ENCODE measurements at places on chromosomes 13 and 19. TPM values are rescaled to one million over a fixed set of nuclear protein-coding genes. Genes with fewer than 3 reads are reported as not detected.

Gene PAF1
- 31.7 TPM for total RNA-seq

Gene PLVAP
- 1,569 TPM for total RNA-seq

Gene FCGBP
- total RNA-seq, result 1.8 TPM

Gene GARIN5A
- total RNA-seq, result not detected

Gene OR7G3
- not detected for total RNA-seq

- no peak for DNase-seq
- H3K4me3 ChIP-seq, result no peak overlapping the region
- H3K4me1 ChIP-seq, result peaks cover 10% of the 10 kb centered on the region
- peak overlapping the region; percentile 86 for H3K27ac ChIP-seq
These were observed 87.8 kb downstream of the MAB21L1 start for GRCh38 chr13:35388441-35389355.

GRCh38 chr19:38617764-38618589, at the start of gene MAP4K1:
TSS of gene MAP4K1 (minus strand) at chr19:38617953. CDS start at chr19:38617895, 58 bp downstream.
- H3K27me3 ChIP-seq, result peaks cover 21% of the 10 kb centered on the region
- H3K27ac ChIP-seq, result no peak within 1 kb of the TSS
- H3K4me3 ChIP-seq, result peak within 1 kb of the TSS; percentile 100
- peaks cover 20% of the 10 kb centered on the region for H3K36me3 ChIP-seq
- no peak for DNase-seq

- peak within 1 kb of the TSS; percentile 84 for H3K27ac ChIP-seq
- peaks cover 18% of the 10 kb centered on the region for H3K36me3 ChIP-seq
- peak within 1 kb of the TSS; percentile 94 for H3K4me3 ChIP-seq
- H3K27me3 ChIP-seq, result peaks cover 7% of the 10 kb centered on the region
These were observed at the start of gene ZNF358 for GRCh38 chr19:7515645-7516151. TSS of gene ZNF358 (plus strand) at chr19:7516103. CDS start at chr19:7519243, 3,140 bp downstream.

DNA sequence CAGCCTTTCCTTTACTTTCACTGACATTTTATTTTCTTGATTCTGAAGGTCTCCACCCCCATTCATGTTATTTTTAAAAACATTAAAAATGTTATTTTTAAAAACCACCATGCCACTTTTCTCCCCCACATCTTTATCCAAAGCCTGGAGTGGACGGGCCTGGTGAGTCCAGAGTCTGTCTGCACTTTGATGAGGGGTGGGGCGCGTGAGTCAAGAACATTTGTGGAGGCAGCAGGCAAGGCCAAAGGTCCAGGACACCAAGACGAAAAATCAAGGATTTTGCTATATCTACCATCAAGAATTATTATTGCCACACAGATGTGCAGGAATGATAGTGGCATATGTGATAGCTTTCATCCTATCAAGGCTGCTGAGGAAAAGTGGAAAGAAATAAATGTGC, 224.9 kb downstream of the FGF9 start:
- no peaks in the 10 kb centered on the region for H3K36me3 ChIP-seq
- peaks cover 5% of the 10 kb centered on the region for H3K4me1 ChIP-seq
- DNase-seq, result no peak
- H3K27me3 ChIP-seq, result peaks cover 6% of the 10 kb centered on the region

GRCh38 chr13:98751861-98752466, 508 bp downstream of the SLC15A1 start:
- H3K36me3 ChIP-seq, result peaks cover 10% of the 10 kb centered on the region
- no peak overlapping the region for H3K27ac ChIP-seq
- DNase-seq, result peak; percentile 38
- H3K27me3 ChIP-seq, result peaks cover 12% of the 10 kb centered on the region
- no peaks in the 10 kb centered on the region for H3K4me1 ChIP-seq

DNA sequence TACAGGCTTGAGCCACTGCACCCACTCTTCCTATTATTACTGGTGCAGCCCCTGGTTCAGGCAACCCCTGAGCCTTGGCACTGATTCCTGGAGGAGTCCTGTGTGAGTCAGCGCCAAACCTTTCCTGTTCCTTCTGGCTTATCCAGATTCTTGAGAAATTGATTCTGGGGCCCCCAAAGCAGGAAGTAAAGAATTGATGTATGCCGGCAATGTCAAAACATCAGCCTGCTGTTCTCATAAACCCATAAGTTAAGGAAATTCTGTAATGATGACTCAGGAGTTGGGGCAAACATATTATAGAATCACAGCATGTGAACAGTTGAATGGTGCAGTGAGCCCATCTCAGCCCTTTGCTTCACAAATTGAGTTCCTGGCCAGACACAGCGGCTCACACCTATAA, 1.4 kb upstream of the OR7G3 start:
- H3K4me1 ChIP-seq, result no peaks in the 10 kb centered on the region
- H3K4me3 ChIP-seq, result no peak overlapping the region
- no peak for DNase-seq
- H3K27ac ChIP-seq, result no peak overlapping the region
- H3K36me3 ChIP-seq, result peaks cover 10% of the 10 kb centered on the region

DNA sequence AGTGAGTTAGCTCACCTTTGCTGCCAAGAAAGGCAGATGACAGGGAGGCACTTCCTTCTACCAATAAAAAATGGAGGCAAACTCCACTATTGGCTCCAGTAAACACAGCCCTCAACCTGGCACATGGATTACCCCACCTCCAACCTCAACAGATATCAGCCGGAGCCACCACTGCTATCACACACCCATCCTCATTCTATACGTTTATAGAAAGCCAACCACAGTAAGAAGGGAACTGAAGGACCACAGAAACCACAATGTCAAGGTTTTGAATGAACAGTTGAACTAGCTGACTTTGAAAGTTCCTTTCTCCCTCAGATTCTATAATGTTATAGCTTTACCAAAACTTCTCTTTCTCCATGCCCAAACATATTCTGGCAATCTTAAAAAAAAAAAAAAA, 526.2 kb downstream of the UQCRFS1 start:
- no peaks in the 10 kb centered on the region for H3K4me1 ChIP-seq
- no peaks in the 10 kb centered on the region for H3K27me3 ChIP-seq
- H3K4me3 ChIP-seq, result no peak overlapping the region

DNA sequence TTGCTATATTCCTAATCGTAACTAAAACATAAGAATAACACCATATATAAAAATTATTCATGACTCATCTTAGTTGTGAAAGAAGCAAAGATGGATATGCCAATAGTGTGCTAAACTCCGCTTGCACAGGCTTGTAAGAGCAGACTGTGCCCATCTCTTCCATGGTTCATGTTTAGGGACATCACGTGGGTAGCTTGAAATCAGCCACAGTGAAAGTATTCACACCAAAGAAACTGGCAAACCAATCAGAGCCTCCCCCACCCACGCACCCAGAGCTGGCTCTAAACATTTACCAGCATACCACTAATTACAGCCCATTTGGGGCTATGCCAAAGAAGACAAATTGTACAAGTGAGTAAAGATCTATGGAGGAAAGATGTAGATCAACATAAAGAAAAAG, 147.5 kb downstream of the DIAPH3 start:
- no peaks in the 10 kb centered on the region for H3K27me3 ChIP-seq
- H3K36me3 ChIP-seq, result no peaks in the 10 kb centered on the region
- no peak overlapping the region for H3K27ac ChIP-seq
- H3K4me3 ChIP-seq, result no peak overlapping the region

GRCh38 chr19:18967358-18968146, 26.5 kb upstream of the HOMER3 start:
- H3K36me3 ChIP-seq, result no peaks in the 10 kb centered on the region
- H3K27ac ChIP-seq, result peak overlapping the region; percentile 92
- H3K4me3 ChIP-seq, result peak overlapping the region; percentile 56
- peaks cover 12% of the 10 kb centered on the region for H3K4me1 ChIP-seq
- H3K27me3 ChIP-seq, result peaks cover 2% of the 10 kb centered on the region

DNA sequence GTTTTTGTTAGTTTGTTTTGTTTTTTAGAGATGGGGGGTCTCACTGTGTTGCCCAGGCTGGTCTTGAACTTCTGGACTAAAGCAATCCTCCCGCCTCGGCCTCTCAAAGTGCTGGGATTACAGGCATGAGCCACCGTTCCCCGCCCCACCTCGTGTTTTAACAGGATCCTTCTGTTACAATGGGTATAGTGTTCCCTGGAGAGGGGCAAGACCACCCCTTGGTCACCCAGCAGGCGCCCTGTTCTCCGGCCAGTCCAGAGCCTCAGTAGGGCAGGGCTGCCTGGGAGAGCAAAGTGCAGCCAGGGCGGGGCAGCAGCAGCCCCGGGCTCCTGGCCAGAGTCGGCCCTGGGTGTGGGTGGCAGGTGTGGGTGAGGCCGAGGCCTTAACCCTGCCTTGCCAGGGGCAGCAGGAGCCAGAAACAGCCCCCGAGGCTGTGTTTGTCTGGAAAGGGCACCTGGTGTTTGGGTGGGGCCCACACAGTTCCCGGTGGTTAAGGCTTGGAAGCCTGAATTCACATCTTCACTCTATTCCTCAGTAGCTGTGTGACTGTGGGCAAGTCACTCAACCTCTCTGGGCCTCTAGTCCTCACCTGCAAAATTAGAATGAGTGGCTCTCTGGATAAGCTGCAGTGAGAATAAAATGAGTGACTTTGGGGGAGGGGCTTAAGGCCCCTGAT, 7.2 kb downstream of the VASP start:
- peaks cover 10% of the 10 kb centered on the region for H3K27me3 ChIP-seq
- H3K4me3 ChIP-seq, result peak overlapping the region; percentile 59
- peak overlapping the region; percentile 87 for H3K27ac ChIP-seq
- H3K36me3 ChIP-seq, result peaks cover 29% of the 10 kb centered on the region

- H3K27me3 ChIP-seq, result peaks cover 4% of the 10 kb centered on the region
- H3K4me3 ChIP-seq, result no peak overlapping the region
- H3K27ac ChIP-seq, result no peak overlapping the region
- H3K36me3 ChIP-seq, result no peaks in the 10 kb centered on the region
- H3K4me1 ChIP-seq, result peaks cover 17% of the 10 kb centered on the region
These were observed 8.1 kb downstream of the ALOX5AP start for GRCh38 chr13:30743319-30744055.

DNA sequence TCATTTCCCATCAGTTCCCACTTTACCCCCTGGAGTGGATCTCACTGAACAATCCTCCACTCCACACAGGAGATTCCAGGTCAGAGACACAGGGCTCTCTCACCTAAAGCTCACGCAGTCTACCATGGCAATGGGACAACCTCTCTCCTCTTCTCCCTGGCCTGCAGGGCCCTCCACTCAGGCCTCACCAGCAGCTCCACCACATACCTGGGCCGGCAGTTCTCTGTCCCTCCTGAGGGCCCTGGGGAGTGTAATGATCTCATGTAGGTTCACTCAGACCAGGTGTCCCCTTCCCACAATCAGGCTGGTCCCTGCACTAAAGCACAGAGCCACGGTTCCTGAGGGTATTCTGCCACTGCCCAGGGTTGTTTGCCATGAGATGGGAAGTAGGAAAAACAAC, 15.6 kb downstream of the CEACAM3 start:
- H3K36me3 ChIP-seq, result no peaks in the 10 kb centered on the region
- no peaks in the 10 kb centered on the region for H3K4me1 ChIP-seq
- DNase-seq, result no peak
- H3K27me3 ChIP-seq, result peaks cover 6% of the 10 kb centered on the region

- H3K27ac ChIP-seq, result peak overlapping the region; percentile 26
- H3K4me3 ChIP-seq, result no peak overlapping the region
- no peak for DNase-seq
- H3K27me3 ChIP-seq, result peaks cover 6% of the 10 kb centered on the region
These were observed 11.0 kb downstream of the PRKCG start for GRCh38 chr19:53892981-53893325.

DNA sequence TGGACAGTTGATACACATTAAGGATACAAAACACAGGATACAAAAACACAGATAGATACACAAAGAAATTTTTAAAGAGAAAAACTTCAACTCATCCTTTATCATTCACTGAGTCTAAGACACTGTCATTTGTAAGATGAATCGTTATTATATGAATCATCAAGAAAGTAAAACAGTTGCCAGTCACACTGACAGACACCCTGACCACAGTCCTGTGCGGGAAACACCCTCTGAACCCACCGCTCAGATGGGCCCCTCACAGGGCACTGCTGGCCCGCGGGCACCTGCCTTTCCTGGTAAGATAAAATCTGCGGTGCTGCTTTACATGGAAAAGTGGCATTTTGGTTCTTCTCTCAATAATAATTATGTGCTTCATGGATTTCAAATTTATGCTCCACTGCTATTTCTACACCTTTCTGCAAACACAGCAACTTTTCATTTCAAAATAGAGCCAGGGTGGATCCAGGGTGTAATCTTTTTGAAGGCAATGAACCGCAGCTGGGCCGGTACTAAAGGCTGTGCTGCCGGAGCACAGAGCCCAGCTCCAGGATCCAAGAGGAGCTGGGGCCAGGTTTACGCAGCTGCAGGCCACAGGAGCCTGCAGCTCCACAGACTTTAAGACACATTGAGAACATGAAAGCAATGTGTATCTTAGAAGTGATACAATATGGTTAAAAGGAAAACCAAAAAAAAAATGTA, 76.8 kb downstream of the TUBGCP3 start:
- peaks cover 3% of the 10 kb centered on the region for H3K27me3 ChIP-seq
- no peak for DNase-seq
- H3K4me1 ChIP-seq, result no peaks in the 10 kb centered on the region
- no peak overlapping the region for H3K4me3 ChIP-seq
- H3K27ac ChIP-seq, result no peak overlapping the region

GRCh38 chr19:34999498-35000337, at the start of gene GRAMD1A:
TSS of gene GRAMD1A (plus strand) at chr19:35000323. CDS start at chr19:35000479, 156 bp downstream.
- peak within 1 kb of the TSS; percentile 94 for H3K27ac ChIP-seq
- peaks cover 16% of the 10 kb centered on the region for H3K36me3 ChIP-seq
- peaks cover 59% of the 10 kb centered on the region for H3K4me1 ChIP-seq
- H3K4me3 ChIP-seq, result peak within 1 kb of the TSS; percentile 99

- H3K4me3 ChIP-seq, result no peak overlapping the region
- no peaks in the 10 kb centered on the region for H3K27me3 ChIP-seq
- H3K36me3 ChIP-seq, result no peaks in the 10 kb centered on the region
These were observed 62.7 kb downstream of the PCDH9 start for GRCh38 chr13:67167420-67167819.

GRCh38 chr13:111115061-111115964, at the start of gene ARHGEF7:
TSS of gene ARHGEF7 (plus strand) at chr13:111115310. CDS start at chr13:111115527, 217 bp downstream.
- H3K27me3 ChIP-seq, result peaks cover 10% of the 10 kb centered on the region
- peaks cover 36% of the 10 kb centered on the region for H3K4me1 ChIP-seq
- peak within 1 kb of the TSS; percentile 95 for H3K27ac ChIP-seq
- peaks cover 12% of the 10 kb centered on the region for H3K36me3 ChIP-seq
- H3K4me3 ChIP-seq, result peak within 1 kb of the TSS; percentile 99
- peak; percentile 46 for DNase-seq

DNA sequence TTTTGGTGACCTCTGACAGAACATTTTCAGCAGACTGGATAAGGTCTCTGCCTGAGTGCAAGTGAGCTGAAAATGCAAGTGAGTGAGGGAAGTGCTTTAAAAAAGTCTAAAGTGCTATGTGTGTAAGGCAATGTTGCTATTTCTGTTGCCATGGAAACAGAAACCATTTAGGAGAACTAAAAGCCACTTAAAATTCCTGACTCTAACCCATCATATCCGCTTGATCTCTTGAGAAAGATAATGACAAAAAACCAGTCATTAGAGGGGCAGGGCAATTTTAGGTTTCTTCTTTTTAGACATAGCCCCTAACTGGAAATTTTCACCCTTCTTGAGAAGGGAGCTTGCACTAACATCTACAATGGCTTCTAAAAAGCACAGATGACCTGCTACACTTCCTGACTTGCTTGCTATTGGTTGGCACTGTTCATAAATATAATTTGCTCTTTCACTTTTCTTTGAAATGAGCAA, at the start of gene CYSLTR2:
Gene CYSLTR2 (plus strand): TSS at position 458 of the 468 bp plus-strand sequence. CDS start 52,889 bp downstream, outside the sequence.
- H3K4me1 ChIP-seq, result peaks cover 5% of the 10 kb centered on the region
- H3K36me3 ChIP-seq, result no peaks in the 10 kb centered on the region
- H3K27me3 ChIP-seq, result no peaks in the 10 kb centered on the region
- DNase-seq, result no peak
